Activated T-helper 17 cell treated with anti-CD3 and anti-CD28 coated beads, Interleukin-2, amount 50 U/mL, for 72 hours (primary cell): ENCODE measurements at places on chromosomes 7 and 10. TPM values are rescaled to one million over a fixed set of nuclear protein-coding genes. Genes with fewer than 3 reads are reported as not detected.

GRCh38 chr10:49644035-49644646, 30.3 kb downstream of the CHAT start:
- no peak overlapping the region for H3K27ac ChIP-seq
- no peaks in the 10 kb centered on the region for H3K4me1 ChIP-seq
- ATAC-seq: no peak
- H3K4me3 ChIP-seq: no peak overlapping the region
- H3K27me3 ChIP-seq: peaks cover 42% of the 10 kb centered on the region
- no peaks in the 10 kb centered on the region for H3K36me3 ChIP-seq

GRCh38 chr10:74968667-74969061, 142.3 kb downstream of the KAT6B start:
- H3K4me3 ChIP-seq: peak overlapping the region; percentile 46
- ATAC-seq: no peak
- H3K4me1 ChIP-seq: peaks cover 25% of the 10 kb centered on the region
- H3K27me3 ChIP-seq: no peaks in the 10 kb centered on the region

GRCh38 chr7:137915266-137915665, 68.5 kb upstream of the DGKI start:
- H3K27ac ChIP-seq: no peak overlapping the region
- peaks cover 9% of the 10 kb centered on the region for H3K4me1 ChIP-seq
- peaks cover 70% of the 10 kb centered on the region for H3K36me3 ChIP-seq
- H3K4me3 ChIP-seq: no peak overlapping the region
- no peak for ATAC-seq

GRCh38 chr7:120703585-120704240, 154.2 kb downstream of the TSPAN12 start:
- H3K36me3 ChIP-seq: no peaks in the 10 kb centered on the region
- H3K4me1 ChIP-seq: no peaks in the 10 kb centered on the region
- no peak overlapping the region for H3K4me3 ChIP-seq
- peaks cover 4% of the 10 kb centered on the region for H3K27me3 ChIP-seq
- no peak for ATAC-seq
- no peak overlapping the region for H3K27ac ChIP-seq

GRCh38 chr10:98420786-98421185, 5.8 kb upstream of the PYROXD2 start:
- no peak for ATAC-seq
- no peaks in the 10 kb centered on the region for H3K27me3 ChIP-seq
- no peak overlapping the region for H3K4me3 ChIP-seq
- peaks cover 40% of the 10 kb centered on the region for H3K36me3 ChIP-seq

SKIDA1 gene
- 0.06 TPM for total RNA-seq

- no peaks in the 10 kb centered on the region for H3K36me3 ChIP-seq
- H3K27me3 ChIP-seq: peaks cover 65% of the 10 kb centered on the region
- H3K4me1 ChIP-seq: peaks cover 16% of the 10 kb centered on the region
- H3K27ac ChIP-seq: no peak within 1 kb of the TSS
These were observed at the start of gene NKX2-3 for GRCh38 chr10:99532687-99533495. TSS of gene NKX2-3 (plus strand) at chr10:99532942. CDS start at chr10:99533132, 190 bp downstream.

NDUFA5 gene
- total RNA-seq: 54.0 TPM

DNA sequence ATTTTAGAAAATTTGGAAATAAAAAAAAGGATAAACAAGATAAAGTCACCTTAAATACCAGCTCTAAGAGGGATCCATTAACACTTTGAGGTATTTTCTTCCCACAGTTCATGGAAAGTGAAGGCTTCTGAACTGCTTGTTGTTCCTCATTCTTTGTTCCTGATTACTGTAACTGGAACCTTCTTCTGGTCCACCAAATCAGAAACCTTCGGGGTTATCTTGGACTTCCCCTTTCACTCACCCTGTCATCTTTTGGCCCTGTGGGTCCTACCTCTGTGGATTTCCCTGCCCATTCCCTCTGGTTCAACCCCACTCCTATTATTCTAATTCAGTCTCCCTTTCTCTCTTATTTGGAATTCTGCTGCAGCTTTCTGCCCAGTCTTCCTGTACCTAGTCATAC, 116.5 kb upstream of the PRPS1L1 start:
- peaks cover 12% of the 10 kb centered on the region for H3K27me3 ChIP-seq
- H3K4me3 ChIP-seq: no peak overlapping the region
- H3K27ac ChIP-seq: no peak overlapping the region
- no peaks in the 10 kb centered on the region for H3K4me1 ChIP-seq
- no peak for ATAC-seq

DNA sequence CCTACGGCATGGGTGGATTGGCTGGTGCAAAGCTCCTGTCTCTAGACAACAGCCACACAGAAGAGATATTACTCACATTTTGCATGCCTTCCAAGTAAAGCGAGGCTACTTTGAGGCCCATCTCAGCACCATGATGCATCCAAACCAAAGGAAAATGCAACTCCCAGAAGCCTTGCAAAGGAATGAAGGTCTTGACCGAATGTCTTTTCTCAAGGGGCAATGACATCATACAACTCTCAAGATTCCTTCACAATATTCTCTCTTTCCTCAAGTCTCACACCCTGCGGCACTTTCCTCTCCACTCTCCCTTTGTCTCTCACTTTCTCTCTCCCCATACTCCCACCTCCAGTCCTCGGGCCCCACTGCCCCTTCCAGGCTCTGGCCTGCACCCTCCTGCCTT, 44.8 kb upstream of the CPXM2 start:
- no peak overlapping the region for H3K4me3 ChIP-seq
- no peak overlapping the region for H3K27ac ChIP-seq
- no peak for ATAC-seq
- H3K27me3 ChIP-seq: peaks cover 15% of the 10 kb centered on the region
- no peaks in the 10 kb centered on the region for H3K36me3 ChIP-seq

FAM25G gene
- total RNA-seq: not detected

DNA sequence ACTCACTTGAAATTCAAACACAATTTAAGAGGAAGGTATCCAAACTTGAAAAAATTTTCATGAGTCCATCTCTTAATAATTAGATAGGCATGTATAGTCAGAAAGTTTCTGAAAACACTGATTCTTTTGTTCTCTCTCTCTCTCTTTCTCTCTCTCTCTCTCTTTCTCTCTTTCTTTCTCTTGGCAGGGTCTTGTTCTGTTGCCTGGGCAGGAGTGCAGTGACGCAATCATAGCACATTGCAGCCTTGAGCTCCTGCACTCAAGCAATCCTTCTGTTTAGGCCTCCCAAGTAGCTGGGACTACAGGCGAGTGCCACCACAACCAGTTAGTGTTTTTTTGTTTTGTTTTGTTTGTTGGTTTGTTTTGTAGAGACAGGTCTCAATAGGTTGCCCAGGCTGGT, 59.3 kb downstream of the PRTFDC1 start:
- no peaks in the 10 kb centered on the region for H3K36me3 ChIP-seq
- H3K27me3 ChIP-seq: no peaks in the 10 kb centered on the region
- peaks cover 10% of the 10 kb centered on the region for H3K4me1 ChIP-seq

GRCh38 chr7:107924841-107925504, 34.0 kb downstream of the DLD start:
- no peaks in the 10 kb centered on the region for H3K27me3 ChIP-seq
- peaks cover 92% of the 10 kb centered on the region for H3K36me3 ChIP-seq
- peaks cover 31% of the 10 kb centered on the region for H3K4me1 ChIP-seq

GRCh38 chr10:32149252-32149955, 93.2 kb upstream of the KIF5B start:
- H3K27ac ChIP-seq: peak overlapping the region; percentile 93
- ATAC-seq: peak; percentile 90
- H3K36me3 ChIP-seq: no peaks in the 10 kb centered on the region
- H3K4me3 ChIP-seq: peak overlapping the region; percentile 67
- no peaks in the 10 kb centered on the region for H3K27me3 ChIP-seq
- peaks cover 20% of the 10 kb centered on the region for H3K4me1 ChIP-seq

ADRA2A gene
- total RNA-seq: not detected

PAPOLB gene
- not detected for total RNA-seq

PODXL gene
- total RNA-seq: 0.40 TPM

GRCh38 chr10:29712108-29712507, 77.3 kb upstream of the SVIL start:
- no peaks in the 10 kb centered on the region for H3K27me3 ChIP-seq
- H3K36me3 ChIP-seq: no peaks in the 10 kb centered on the region
- H3K27ac ChIP-seq: no peak overlapping the region
- ATAC-seq: no peak
- H3K4me1 ChIP-seq: peaks cover 11% of the 10 kb centered on the region
- H3K4me3 ChIP-seq: no peak overlapping the region

GRCh38 chr7:105304040-105304895, 84.5 kb downstream of the SRPK2 start:
- H3K36me3 ChIP-seq: peaks cover 5% of the 10 kb centered on the region
- peak; percentile 75 for ATAC-seq
- peaks cover 47% of the 10 kb centered on the region for H3K4me1 ChIP-seq
- no peaks in the 10 kb centered on the region for H3K27me3 ChIP-seq
- H3K4me3 ChIP-seq: peak overlapping the region; percentile 52

- no peak for ATAC-seq
- H3K27me3 ChIP-seq: peaks cover 15% of the 10 kb centered on the region
- no peaks in the 10 kb centered on the region for H3K36me3 ChIP-seq
- no peak overlapping the region for H3K4me3 ChIP-seq
These were observed 94.2 kb upstream of the NRP1 start for GRCh38 chr10:33428682-33429081.

- no peak overlapping the region for H3K4me3 ChIP-seq
- no peak overlapping the region for H3K27ac ChIP-seq
These were observed 435.3 kb downstream of the MDFIC start for GRCh38 chr7:115356999-115357702.

GRCh38 chr10:32605787-32606186, 159.8 kb downstream of the CCDC7 start:
- no peaks in the 10 kb centered on the region for H3K27me3 ChIP-seq
- no peak overlapping the region for H3K4me3 ChIP-seq
- peaks cover 48% of the 10 kb centered on the region for H3K36me3 ChIP-seq
- no peak for ATAC-seq
- no peaks in the 10 kb centered on the region for H3K4me1 ChIP-seq
- no peak overlapping the region for H3K27ac ChIP-seq

KLF14 gene
- total RNA-seq: not detected

- no peaks in the 10 kb centered on the region for H3K36me3 ChIP-seq
- no peaks in the 10 kb centered on the region for H3K4me1 ChIP-seq
- no peak overlapping the region for H3K27ac ChIP-seq
- H3K27me3 ChIP-seq: peaks cover 9% of the 10 kb centered on the region
These were observed 493.8 kb downstream of the ARL4A start for GRCh38 chr7:13181216-13181615.

DNA sequence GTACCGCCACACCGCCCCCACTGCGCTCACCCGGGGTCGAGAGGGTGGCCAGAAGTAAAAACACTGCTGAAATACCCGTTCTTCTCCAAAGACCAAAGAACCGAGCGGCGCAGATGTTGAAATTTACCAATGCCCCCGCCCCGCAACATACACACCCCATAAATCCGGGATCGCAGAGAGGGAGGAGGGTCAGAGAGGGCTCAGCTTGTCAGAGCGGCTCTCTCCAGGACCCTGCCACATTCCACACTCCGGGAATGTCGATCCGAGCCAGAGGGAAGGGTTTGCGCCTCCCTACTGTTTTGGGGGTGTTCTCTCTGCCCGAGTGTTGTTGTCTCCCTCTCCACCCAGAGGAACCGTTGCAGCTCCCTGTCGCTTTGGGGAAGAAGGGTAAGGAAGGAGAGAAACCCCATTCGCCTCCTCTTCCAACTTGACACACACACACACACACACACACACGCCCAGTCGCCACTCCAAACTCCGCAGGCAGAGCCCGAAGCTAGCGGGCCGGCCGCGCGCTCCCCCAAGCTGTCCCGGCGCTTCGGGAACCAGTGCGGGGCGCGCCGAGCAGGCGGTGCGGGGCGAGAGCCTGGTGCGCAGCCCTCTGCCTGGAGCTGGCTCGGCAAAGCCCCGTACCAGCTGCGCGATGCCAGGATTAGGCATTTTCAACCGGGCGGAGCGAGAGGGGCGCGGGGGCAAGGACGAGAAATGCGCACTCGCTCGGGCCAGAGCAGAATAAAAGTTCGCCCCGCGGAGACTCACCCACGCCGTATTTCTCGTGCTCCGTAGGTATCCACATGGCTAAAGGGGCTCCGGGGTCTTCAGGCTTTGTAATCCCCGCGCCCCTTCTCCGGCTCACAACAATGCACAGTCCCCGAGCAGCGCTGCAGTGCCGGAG, 609 bp downstream of the DOCK4 start:
- peak; percentile 14 for ATAC-seq
- H3K27me3 ChIP-seq: peaks cover 36% of the 10 kb centered on the region
- H3K4me1 ChIP-seq: peaks cover 22% of the 10 kb centered on the region
- peak overlapping the region; percentile 96 for H3K4me3 ChIP-seq
- no peaks in the 10 kb centered on the region for H3K36me3 ChIP-seq
- peak overlapping the region; percentile 1 for H3K27ac ChIP-seq

GRCh38 chr10:23436983-23437382, 1.9 kb upstream of the OTUD1 start:
- no peak for ATAC-seq
- H3K4me3 ChIP-seq: peak overlapping the region; percentile 62
- H3K36me3 ChIP-seq: peaks cover 25% of the 10 kb centered on the region
- no peaks in the 10 kb centered on the region for H3K27me3 ChIP-seq
- H3K27ac ChIP-seq: no peak overlapping the region
